ENCODE measurements at places on chromosomes 7 and 10.

DNA sequence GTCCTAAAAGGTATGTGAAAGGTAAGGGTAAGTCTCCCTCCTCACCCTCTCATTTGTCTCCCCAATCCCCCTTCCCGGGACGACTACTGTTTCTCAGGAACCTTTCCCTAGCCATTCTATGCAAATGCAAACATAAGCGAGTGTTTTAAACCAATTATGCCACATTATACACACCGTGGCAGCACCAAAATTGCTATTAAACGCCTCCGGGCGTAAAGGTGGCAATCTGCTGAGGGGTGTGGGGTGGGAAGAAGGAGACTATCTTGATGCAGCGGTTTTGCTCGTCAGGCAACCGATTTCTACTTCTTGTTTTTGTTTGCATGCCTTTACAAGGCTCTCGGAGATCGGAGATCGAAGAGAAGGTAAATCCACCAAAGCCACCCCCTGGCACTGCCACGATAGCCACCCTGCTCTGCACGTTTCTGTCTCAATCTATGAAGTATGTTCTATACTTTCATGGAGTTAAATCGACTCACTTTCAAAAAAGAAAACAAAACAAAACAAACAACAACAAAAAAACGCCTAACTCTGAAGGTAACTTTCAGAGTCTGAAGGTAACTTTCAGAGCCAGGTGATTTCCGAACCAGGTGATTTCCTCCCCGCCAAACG is 46.0 kb upstream of the CDK1 start:
- peak; percentile 8 for DNase-seq

GRCh38 chr7:4288791-4289394 is 393.2 kb upstream of the FOXK1 start:
- DNase-seq, result no peak

DNA sequence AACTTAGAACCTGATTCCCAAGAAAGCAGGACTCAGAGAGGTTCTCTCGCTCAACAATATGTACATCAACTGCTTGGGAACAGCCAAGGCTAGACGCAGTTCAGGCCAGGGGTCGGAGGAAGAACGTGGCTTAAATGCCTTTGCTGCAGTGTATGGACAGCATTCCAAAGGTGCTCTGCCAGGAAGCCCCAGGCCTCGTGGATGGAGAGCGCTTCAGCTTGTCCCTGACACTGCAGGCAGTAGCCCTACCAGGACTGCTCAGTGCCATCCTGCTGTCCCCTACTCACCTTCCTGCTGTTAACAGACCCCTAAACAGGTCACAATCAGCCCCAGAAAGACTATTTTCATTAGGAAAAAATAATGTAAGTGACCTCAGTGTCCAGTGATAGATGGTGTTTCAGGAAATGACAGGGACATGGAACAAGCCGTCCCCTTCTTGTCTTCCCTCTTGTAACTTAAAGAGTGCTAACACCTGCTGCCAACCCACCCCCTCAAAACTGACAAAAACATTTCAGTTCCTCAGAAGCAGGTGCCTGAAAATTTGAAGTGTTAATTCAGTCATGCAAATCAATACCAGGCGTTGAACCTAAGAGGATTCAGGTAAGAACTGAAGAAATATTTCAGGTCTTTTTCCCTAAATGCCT is 16.5 kb downstream of the CREB3L2 start:
- DNase-seq, result no peak

- no peak for DNase-seq
Measured at GRCh38 chr7:29442146-29442545, 121.5 kb upstream of the PRR15 start.

DNA sequence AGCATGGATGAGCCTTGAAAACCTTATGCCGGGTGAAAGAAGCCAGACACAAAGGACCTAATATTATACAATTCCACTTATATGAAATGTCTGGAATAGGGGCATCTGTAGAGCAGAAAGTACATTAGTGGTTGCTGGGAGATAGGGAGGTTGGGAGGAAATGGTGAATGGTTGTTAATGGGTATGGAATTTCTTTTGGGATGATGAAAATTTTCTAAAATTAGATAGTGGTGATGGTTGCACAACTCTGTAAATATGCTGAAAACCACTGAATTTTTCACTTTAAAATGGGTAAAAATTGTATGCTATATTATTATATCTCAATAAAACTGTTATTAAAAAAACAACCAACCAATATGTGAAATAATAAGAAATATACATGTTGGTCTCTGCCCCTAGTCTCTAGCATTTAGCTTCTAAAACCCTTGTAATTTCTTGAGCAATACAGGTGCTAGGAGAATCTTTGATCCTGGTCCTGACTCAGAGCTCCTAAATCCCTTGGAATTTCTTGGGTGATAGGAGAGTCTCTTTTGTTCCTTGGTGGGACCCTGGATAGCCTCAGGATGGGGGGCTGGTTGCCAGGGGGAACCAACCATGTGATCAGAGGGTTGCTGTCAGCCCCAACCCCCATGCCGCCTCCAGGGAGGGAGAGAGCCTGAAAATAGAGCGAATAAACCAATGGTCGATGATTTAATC is 64.0 kb downstream of the TACR2 start:
- DNase-seq, result no peak

DNA sequence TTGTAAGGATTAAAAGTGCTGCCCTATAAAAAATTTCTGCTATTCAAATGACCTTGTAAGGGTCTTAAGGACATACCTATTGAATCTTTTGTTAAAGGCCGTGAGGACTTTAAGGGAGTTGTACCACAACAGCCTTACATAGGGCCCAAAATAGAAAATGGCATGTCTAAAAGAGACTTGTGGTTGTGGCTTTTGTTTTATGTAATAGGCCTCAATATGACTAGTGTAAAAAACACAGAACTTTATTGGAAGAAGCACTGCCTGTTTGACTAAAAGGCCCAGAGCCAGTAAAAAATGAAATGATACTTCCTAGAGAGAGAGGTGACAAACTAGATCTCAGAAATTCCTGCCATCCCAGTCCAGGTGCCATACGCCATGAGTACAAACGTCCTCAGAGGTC is 286.6 kb downstream of the SEMA3D start:
- DNase-seq, result no peak

- DNase-seq, result peak; percentile 22
Measured at GRCh38 chr10:5550621-5551530, 26.1 kb downstream of the CALML3 start.

DNA sequence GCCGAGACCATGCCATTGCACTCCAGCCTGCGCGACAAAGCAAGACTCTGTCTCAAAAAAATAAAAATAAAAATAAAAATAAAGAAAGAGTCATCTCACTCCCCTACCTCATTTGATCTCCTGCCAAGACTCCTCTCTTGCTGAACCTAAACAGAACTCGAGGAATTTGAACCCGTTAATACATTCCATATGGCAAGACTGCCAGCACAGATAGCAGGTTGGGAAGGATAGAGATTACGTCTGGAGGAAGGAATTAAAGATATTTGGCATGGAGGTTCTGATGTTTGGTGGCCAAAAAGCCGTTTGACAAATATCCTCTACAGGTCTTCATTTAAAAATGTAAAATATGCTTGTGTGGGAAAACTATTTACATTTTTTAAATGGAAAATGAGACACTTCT is 549.6 kb downstream of the HTR7 start:
- DNase-seq, result no peak

GRCh38 chr10:24494236-24494635 is 229.5 kb downstream of the ARHGAP21 start:
- no peak for DNase-seq

- peak; percentile 52 for DNase-seq
Measured at GRCh38 chr10:14536241-14537213, 205.8 kb upstream of the FRMD4A start.

DNA sequence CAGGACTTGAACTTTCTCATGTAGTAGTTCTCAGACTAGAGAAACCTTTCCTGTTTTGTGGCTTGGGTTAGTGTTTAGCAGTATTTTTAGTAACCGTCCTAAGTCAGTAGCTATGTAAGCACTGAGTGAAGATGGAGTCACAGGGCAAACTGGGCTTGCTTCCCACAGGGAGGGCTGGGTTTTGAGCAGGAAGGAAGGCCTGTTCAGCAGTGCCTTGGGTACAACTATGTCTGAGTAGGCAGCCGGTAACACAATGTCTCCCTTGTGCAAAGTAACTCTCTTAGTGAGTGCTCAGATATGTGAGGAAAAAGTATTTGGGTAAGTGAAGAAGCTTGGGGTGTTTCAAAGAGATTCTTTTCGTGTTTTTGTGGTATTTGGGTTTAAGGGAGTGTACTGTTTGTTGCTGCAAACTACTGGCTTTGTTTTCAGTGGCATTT is 96.4 kb downstream of the CCSER2 start:
- no peak for DNase-seq

DNA sequence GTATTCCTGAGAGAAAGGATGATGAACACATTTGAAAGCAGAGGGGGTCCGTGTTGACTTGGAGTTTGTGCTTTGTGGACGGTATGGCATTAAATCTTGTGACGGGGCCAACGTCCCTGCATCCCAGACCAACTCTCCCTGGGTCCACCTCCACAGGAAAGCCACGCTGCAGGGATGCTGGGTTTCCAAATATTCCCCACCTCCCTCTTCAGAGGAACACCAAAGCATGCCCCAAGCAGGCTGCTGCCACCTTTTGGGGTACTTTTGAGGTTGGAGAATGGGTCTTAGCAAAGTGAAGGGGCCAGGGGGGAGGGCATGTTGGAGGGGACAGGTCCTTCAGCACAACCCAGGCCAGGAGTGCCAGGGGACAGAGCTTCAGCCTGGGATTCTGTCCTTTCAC is 504.4 kb downstream of the TCERG1L start:
- no peak for DNase-seq

- no peak for DNase-seq
Measured at GRCh38 chr10:32788359-32788758, 169.7 kb downstream of the ITGB1 start.

DNA sequence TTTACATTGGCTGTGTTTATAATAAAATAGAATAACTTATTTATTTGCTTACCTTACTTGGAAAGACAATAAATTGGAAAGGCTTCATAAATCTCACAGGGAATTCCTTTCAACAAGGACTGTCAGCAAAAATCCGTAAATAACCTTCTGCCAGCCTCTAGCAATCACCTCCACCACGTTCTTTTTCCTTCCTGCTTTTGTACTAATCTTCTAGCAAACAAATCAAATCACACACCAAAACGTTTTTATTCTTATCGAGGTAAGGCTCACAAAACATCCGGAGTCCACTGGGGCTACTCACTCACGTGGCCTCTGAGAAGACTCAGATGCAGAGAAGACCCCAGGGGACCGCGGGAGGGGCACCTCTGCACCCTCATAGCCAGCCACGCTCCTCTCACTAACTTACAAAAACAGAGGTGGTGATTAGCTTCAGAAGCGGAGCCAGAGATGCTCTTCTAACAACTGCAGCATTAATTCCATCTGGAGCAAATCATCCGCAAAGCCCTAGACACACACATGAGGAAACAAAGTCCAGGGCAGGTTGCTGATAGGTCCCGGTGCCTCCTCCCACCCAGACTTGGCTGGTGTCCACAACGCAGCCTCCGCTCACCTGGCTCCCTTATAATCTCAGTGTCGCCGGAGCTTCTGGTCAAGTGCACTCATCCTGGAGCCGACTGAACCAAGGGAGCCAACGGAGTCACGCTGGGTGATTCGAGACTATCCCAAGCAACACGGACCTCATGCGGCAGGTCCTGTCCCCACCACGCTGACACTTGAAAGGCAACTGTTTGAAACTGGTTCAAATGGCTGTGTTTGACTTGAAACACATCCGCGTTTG is 22.5 kb downstream of the CTBP2 start:
- no peak for DNase-seq

- DNase-seq, result no peak
Measured at GRCh38 chr7:55109404-55110167, 90.8 kb downstream of the EGFR start.

DNA sequence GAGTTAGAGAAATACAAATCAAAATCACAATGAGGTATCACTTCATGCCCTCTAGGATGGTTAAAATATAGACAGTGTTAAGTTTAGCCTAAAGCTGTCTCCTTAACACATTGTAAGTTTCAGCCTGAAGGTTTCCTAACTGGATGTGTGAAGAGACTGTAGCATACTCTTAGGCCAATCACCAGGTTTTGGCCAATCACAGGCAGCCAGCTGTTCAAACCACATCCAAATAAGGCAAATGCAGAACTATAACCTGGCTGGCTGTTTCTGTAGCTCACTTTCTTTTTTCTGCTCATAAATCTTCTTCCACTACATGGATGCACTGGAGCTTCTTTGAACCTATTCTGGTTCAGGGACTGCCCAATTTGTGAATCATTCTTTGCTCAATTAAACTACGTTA is 19.7 kb downstream of the ESYT2 start:
- DNase-seq, result no peak

DNA sequence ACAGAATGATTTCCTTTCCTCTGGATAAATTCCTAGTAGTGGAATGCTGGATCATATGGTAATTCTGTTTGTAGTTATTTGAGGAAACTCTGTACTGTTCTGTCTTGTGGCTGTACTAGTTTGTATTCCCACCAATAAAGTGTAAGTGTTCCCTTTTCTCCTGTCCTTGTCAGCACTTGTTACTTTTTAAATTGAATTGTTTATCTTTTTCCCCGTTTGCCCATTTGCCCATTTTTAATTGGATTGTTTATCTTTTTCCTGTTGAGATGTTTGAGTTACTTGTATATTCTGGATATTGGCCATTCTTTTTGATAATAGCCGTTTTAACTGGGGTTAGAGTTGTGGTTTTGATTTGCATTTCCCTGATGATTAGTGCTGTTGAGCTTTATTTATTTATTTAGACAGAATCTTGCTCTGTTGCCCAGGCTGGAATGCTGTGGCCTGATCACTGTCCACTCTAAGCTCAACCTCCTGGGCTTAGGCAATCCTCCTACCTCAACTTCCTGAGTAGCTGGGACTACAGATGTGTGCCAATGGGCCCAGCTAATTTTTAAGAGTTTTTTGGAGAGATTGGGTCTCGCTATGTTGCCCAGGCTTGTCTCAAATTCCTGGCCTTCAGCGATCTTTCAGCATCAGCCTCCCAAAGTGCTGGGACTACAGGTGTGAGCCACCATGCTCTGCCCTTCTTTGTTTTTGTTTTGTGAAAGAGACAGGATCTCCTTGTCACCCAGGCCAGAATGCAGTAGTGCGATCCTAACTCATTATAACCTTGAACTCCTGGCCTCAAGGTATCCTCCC is 23.0 kb downstream of the BMPR1A start:
- no peak for DNase-seq

GRCh38 chr10:60707841-60708240 is 70.4 kb upstream of the CDK1 start:
- no peak for DNase-seq

GRCh38 chr7:17546592-17546991 is 248.1 kb downstream of the AHR start:
- DNase-seq, result no peak

- no peak for DNase-seq
Measured at GRCh38 chr10:24929904-24930303, 22.5 kb downstream of the PRTFDC1 start.

- peak; percentile 8 for DNase-seq
Measured at GRCh38 chr7:100827330-100828226, at the start of gene EPHB4. EPHB4 (minus strand) TSS chr7:100827523; CDS start chr7:100827030, 493 bp downstream.

GRCh38 chr7:12923971-12924370 is 236.5 kb downstream of the ARL4A start:
- DNase-seq, result no peak

GRCh38 chr7:44275957-44276570 is 49.3 kb downstream of the CAMK2B start:
- DNase-seq, result no peak

Measured in activated T-cell treated with anti-CD3 and anti-CD28 coated beads, Interleukin-2, amount 50 U/mL, for 72 hours (primary cell).